ENCODE measurements at places on chromosomes 7 and 10.

GRCh38 chr7:41237956-41238355, 464.9 kb downstream of the INHBA start:
- DNase-seq: no peak

- DNase-seq: no peak
Observed at GRCh38 chr10:114694752-114695151, 36.7 kb upstream of the ABLIM1 start.

- DNase-seq: peak; percentile 71
Observed at GRCh38 chr10:59872892-59873463, 33.4 kb downstream of the CCDC6 start.

DNA sequence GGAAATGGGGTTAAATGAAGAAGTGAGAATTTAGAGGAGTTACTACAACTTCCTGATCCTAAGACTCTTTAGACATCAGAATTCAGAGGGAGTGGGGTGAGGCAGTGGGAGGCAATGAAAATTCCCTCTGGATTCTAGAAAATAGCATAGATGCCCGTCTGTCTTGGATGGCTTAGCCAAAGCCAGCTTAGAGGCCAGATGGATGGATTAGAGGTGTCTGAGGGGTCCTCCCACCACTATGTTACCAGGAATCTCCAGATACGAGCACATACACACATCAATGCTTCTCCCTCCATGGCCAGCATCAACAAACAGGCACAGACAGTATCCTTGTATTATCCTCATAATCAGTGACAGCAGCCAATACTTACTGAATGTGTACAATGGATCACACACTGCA, 418.1 kb downstream of the PLXNA4 start:
- DNase-seq: no peak

- DNase-seq: peak; percentile 60
Observed at GRCh38 chr10:2851566-2851965, 215.8 kb upstream of the PFKP start.

DNA sequence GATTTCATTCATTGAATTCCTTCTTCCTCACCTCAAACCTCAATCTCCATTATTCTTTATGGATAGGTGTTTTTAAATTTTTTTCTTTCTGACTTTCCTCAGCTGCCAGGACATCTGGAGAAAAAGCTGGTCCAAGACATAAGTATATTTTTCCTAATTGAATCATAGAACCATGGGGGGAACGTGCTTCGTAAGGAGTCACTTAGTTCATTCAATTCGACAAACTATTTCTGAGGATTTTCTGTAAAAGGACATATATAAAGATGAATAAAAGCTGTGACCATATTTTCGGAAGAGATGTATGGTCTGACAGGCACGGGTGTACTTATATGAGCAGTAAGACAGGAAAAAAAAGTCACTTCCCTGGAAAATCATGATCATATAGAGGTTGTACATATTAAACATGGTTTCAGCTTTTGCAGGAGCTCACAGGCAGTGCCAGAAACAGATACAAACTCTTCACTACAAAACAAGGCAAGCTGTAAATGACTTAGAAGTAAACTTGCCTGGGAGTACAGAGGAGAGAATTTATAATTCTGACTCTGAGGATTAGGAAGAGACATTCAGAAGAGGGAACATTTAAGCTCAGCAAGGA, 88.2 kb upstream of the EGR2 start:
- DNase-seq: no peak

DNA sequence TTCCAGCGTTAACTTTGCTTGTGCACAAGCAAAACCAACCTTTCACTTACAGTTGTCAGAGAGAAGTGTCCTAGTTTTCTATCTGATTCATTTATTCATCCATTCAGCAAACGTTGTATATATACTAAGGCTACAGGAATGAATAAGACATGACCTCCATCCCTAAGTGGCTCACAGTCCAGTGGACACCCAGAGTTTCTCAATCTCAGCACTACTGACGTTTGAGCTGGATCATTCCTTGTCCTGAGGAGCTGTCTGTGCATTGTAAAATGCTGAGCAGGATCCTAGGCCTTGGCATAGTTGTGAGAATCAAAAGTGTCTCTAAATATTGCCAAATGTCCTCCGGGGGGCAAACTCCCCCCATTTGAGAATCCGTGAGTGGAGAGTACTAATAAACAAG, 166.7 kb upstream of the PRKCQ start:
- no peak for DNase-seq

DNA sequence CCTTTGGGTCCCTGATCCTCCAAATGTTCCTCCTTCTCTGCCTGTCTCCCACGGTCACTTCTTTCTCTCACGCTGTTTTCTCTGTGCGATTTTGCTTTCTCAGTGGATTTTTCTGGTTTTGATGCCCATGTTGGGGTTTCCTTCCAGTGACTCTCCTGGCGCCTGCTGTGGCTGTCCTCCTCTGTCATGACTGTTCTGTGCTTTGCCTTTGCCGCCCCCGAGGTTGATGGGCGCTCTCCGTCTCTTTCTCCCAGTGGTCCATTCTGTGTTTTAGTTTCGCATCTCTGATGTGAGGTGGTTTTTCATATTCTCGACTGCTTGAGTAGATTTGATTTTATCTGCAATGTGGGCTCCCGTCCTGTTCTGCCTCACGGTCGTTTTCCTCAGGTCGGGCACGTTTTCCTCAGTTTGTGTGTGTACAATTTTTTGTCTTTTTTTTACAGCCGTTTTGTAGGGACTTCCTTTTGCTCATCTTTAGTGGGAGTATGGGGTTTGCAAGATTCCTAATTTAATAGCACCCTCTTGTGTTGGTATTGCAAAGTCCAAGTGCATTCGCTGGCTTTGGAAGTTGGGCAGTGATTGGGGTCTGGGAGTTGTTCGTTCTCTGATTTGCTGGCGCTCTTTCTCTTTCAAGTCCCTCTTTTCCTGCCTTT, 100.0 kb downstream of the INPP5A start:
- no peak for DNase-seq

DNA sequence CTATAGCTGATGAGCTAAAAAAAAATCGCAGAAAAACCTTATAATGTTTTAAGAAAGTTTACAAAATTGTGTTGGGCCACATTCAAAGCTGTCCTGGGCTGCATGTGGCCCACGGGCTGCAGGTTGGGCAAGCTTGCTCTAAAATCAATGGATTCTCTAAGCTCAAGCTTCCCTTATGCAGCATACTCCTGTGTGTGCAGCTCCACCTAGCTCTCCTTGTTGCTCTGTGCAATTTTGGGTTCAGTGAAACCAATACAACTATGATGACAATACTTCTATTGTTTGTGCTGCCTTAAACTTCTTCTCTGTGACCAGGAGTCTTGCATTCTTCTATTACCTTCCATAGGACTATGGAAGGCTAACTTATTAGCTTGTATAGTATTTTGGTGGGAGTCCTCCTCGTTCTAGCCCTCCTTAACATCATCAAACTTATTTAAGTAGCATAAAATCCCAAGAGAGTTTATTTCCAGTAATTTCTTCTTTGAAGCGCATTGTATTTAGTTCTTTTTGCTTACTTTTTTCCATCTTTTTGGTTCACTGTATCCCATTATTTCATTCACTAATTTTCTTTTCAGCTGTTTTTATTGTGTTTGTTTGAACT, 170.9 kb upstream of the SMIM30 start:
- DNase-seq: no peak

GRCh38 chr10:128734161-128734560, 607.9 kb upstream of the MKI67 start:
- no peak for DNase-seq

- no peak for DNase-seq
Observed at GRCh38 chr10:97713339-97713825, at the start of gene MARVELD1. MARVELD1 (plus strand) TSS chr10:97713730; CDS start chr10:97713877, 147 bp downstream.

GRCh38 chr7:44955733-44956132, 23.1 kb downstream of the MYO1G start:
- no peak for DNase-seq

DNA sequence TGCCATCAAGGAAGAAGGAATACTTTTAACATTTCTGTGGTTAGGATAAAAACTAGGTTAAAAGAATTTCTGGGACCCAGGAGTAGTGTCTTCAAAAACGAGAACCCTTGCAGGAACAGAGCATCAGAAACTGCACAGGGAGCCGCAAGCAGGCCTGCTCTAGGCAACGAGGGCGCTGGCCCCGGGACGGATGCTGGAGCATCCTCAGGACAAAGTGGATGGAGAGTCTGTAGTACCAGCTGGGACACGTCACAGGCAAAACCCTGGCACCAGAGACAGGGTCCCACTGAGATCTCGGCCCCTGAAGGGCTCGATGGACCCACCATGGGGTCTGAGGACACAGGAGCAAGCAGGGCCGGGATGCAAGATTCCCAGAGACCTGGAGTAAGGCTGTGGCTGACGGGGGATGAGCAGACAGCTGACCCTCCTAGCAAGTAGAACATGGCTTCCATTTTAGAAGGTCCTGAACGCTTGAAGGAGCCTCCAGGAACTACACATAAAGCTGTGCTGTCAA, 106.6 kb downstream of the GALNT11 start:
- DNase-seq: no peak

GRCh38 chr10:60234551-60234950, 155.1 kb downstream of the ANK3 start:
- DNase-seq: no peak

DNA sequence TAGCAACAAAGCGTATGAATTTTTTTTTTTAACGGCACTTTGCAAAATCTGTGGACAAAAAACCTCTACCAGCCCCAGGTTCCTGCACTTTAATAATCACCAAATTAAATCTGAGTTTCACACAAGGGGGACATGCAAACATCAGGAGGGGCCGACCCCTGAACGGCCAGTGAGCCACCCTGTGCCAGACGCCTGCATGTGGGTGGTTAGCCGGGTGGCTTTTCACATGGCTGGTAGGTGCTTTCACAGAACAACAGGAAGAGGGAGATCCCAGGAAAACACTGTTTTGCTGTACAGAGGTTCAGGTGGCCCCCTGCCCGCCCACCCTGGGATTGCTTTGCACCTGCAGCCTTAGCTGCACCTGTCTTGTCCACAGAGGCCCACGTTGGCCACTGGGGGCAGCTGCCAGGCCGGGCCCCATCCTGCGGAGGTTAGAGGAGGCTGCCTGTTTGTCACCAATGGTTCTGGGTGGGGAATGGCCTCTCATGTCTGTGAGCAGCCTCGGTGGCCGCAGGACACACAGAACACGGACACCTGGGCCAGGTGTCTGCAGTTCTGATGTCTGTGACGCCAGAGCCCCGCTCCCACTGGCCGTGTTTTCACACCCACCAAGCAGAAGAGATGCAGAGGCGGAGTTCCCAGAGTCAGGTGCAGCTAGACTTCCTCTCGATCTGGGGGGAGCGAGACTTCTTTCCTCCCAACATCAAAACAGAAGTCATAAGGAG, 107.7 kb downstream of the FAM53B start:
- no peak for DNase-seq

DNA sequence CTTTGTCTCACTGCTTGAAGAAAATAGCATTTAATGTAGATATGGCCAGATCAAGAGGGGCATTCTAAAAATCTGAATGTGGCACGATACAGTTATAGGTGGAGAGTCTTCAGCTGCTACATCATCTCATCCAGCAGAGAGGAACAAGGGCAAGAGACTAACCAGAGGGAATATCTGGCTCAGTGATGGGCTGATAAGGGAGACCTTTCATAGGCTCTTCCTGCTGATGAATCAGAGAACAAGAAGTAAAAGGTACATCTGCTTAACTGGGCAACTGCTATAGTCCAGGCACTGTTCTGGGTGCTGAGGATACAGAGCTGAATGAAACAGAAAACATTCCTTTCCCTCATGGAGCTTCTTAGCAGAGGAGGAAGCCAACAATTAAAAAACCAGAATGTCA, 37.9 kb downstream of the PIP4K2A start:
- DNase-seq: no peak

GRCh38 chr10:5089865-5090264, 4.3 kb upstream of the AKR1C3 start:
- DNase-seq: peak; percentile 68

GRCh38 chr10:58756130-58756719, 243.6 kb downstream of the BICC1 start:
- DNase-seq: no peak

DNA sequence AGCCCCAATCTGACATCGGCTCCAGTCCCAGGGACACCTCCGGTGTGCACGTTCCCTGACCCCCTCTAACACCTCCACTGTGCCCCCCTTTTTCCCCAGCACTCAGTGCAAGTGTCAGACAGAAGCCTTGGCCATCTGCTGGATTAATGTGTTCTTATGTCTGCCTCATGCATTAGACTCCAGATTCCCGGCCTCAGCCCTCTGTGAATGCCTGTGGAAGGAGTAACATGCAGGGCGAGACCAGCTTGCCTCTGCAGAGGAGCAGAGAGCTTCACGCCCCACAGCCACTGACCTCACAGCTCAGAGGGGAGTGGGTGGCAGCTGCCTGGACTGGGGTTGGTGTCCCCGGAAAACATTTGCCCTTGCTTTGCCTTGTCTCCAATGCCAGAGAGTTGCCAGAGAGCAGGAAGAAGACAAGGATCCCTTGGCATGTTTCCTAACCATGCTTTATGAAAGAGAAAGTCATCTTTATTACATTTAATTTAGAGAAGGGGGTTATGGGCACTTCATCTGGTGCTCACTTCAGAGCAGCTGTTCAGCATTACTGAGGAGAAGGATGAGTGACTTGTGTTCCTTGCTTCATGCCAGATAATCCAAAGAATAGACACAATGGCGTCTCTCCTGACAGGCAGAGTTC, 91.6 kb upstream of the CXCL12 start:
- no peak for DNase-seq

DNA sequence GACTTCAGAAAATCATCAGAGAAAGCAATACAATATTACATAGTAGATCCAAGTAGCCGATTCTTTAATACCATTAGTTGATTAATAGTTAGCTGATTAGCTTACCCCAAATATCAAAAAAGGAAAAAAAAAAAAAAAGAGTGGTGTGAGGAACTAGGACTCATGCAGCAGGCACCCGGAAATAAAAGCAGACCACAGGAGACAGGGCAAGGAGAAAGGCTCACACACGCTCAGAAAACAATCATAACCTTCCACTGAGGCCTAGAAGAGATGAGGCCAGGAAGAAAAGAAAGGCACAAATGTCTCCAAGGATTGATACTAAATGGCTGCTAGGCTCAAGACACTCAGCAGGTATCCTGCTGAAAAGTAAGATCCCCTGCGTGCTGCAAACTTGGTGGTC, 25.9 kb downstream of the TRDMT1 start:
- DNase-seq: no peak

- DNase-seq: no peak
Observed at GRCh38 chr7:29926741-29927140, 62.9 kb downstream of the SCRN1 start.

DNA sequence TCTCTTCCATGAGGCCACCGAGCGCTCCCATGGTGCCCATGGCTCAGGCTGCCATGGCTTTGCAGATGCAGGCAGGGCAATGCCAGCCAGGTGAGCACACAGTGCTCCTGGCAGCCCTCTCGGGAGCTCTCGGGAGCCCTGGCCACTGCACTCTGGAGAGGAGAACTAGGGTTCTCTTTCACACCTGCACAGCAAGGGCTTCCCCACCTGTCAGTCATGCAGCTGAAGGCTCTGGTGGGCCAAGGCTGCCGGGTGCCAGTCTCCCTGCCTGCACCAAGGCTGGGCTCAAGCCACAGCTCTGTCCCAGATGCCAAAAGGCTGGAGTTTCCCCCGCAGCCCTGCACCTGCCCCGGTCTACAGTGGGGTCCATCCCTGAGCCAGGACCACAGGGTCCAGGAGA, 32.6 kb downstream of the NUDT1 start:
- DNase-seq: no peak

All from NCI-H2029 (cell line).